Esophagus squamous epithelium (tissue), 5 donors: ENCODE measurements at places on chromosomes 16 and 17. TPM values are rescaled to one million over a fixed set of nuclear protein-coding genes. Genes with fewer than 3 reads are reported as not detected.

- peaks cover 16% of the 10 kb centered on the region for H3K27me3 ChIP-seq
- H3K4me1 ChIP-seq: no peaks in the 10 kb centered on the region
- DNase-seq: no peak
- no peak overlapping the region for H3K27ac ChIP-seq
Observed at GRCh38 chr17:28447396-28447760, 26.1 kb upstream of the SLC13A2 start.

DNA sequence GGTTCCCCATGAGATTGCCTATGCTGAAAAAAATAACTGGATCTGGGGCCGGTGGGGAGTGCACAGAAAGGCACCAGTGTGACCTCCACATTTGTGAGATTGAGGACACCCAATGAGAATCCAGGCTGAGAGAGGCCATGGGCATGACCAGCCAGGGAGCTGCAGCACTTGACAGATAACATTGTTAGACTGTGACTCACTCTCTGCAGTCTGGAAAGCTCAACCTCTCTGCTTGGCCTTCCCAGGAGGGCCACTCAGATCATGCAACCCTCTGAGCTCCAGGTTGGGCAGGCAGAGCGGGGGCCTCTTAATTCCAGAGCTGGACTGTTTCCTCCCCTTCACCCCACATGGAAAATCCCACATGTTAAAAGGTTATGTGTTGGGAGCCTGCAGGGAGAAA, 30.1 kb downstream of the FZD2 start:
- no peak overlapping the region for H3K27ac ChIP-seq
- DNase-seq: no peak
- H3K36me3 ChIP-seq: no peaks in the 10 kb centered on the region
- no peaks in the 10 kb centered on the region for H3K27me3 ChIP-seq
- H3K4me3 ChIP-seq: no peak overlapping the region

- no peaks in the 10 kb centered on the region for H3K36me3 ChIP-seq
- no peaks in the 10 kb centered on the region for H3K4me1 ChIP-seq
- DNase-seq: no peak
- no peak overlapping the region for H3K27ac ChIP-seq
- no peak overlapping the region for H3K4me3 ChIP-seq
Observed at GRCh38 chr16:27690608-27691007, 140.7 kb downstream of the KATNIP start.

DNA sequence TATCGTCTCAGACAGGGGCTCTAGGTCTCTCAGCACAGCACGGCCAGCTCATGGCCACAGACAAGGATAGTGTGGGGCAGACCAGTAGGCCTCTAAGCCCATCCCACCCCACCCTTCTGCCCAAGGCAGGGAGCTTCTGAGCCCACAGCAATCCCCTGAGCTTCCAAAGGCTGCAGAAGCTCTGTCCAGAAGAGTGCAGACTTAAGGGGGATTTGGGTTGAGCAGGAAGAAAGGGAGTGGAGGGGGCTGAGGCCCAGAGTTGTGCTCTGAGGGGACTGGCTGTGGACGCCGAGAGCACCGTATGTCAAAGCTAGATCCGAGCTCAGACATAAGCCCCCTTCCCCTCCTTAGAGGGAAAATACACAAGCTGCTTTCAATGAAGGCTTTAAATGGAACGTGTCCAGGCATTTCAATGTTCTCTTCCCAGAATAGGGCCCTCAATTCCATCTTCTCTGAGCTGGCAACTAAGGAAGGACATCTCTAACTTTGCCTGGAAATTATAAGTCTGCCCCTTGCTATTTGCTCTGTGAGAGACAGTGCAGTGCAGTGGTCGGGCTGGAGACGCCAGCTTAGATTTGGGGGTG, 116.4 kb upstream of the RPL38 start:
- no peak overlapping the region for H3K27ac ChIP-seq
- no peaks in the 10 kb centered on the region for H3K4me1 ChIP-seq
- no peak for DNase-seq
- no peaks in the 10 kb centered on the region for H3K27me3 ChIP-seq

DNA sequence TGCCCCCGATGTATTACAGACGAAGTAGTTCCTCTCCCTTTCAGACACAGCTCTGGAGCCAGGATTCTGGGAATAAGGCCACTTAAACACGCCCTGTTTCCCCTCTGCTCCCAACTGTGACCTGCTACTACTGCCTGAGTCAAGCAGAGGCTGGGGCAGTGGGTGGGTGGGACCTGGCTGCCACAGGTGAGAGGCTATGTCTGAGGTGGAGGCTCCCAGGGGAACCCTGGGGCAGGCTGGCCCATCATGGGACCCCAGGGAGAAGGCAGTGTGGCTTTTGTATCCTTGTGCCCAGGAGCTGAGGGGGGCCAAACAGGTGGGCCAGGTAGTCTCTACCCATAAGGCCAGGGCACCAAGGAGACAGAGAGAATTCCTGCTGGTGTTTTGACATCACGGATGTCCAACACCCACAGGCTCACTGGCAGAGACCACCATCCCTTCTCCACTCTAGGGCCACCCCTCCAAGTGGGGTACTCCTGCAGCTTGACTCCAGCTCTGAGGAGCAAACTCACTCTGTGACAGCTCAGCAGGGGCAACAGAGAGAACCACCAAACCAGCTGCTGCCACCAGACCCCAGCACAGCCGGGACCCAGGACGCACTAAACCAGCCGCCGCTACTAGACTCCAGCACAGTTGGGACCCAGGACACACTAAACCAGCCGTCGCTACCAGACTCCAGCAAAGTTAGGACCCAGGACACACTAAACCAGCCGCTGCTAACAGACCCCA, 105.3 kb upstream of the SMURF2 start:
- no peak overlapping the region for H3K27ac ChIP-seq
- DNase-seq: no peak
- no peaks in the 10 kb centered on the region for H3K36me3 ChIP-seq
- H3K4me3 ChIP-seq: no peak overlapping the region
- no peaks in the 10 kb centered on the region for H3K4me1 ChIP-seq
- H3K27me3 ChIP-seq: no peaks in the 10 kb centered on the region

The STAC2 gene
- 0.19 TPM for total RNA-seq

The PAQR4 gene
- 9.0 TPM for total RNA-seq

The LRRC45 gene
- total RNA-seq: 16.5 TPM
